ENCODE measurements at places on chromosomes 1 and 21.

DNA sequence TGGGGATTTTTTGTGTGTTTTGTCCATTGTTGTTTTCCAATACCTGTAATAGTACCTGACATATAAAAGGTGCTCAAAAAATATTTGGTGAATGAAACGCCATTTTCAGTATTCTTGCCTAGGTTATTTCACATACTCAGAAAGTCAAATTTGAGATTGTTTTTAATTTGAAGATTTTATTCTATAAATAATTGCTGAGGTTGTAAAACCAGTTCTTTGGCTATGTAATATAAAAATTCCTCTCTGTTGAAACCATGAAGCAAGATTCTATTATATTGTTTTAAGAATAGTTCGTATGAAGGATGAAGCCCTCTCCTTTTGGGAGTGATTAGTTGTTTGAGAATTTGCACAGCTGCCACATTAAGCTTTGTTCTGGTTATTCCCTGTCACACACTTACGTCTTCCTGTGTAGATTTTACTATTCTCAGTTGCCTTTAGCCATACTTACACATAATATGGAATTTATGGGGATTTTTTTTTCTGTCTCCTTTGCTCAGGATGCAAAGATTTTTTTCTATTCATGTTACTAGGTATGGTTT, 60.2 kb upstream of the MPC2 start:
- no peak for DNase-seq

- DNase-seq = no peak
Measured at GRCh38 chr1:16174886-16175598, 19.2 kb upstream of the EPHA2 start.

DNA sequence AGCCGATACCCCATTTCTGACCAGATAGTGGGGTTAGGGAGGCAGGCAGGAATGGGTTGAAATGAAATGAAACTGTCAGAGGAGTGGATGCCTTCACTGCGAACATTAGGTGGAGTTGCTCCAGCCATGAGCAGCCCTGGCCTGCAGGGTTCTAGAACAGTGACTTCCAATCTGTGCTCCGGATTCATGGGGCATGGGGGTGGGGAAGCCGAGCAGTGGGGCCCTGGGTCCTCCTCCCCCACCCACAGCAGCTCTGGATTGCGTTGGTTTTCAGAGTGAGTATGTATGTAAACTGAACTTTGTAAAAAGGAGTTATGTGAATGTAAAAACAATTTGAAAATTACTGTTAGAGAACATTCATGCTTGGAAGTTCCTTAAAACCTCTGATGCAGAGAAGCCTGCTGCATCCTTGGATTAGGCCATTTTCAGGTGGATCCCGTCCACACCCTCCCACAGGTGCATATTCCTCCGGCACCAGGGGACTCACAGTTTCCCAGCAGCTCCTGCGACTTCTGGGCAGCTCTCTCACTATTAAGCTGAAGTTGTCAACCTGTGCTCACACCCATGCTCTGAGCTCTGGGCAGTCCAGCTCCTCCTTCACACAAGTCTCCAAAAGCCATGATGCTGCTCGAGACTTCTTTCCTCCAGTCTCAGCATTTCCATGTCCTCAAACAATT, 54.4 kb upstream of the EDN2 start:
- DNase-seq = no peak

- no peak for DNase-seq
Measured at GRCh38 chr1:231722356-231722755, 95.8 kb downstream of the DISC1 start.

GRCh38 chr1:87715052-87715451, 386.4 kb downstream of the LMO4 start:
- DNase-seq = no peak

- no peak for DNase-seq
Measured at GRCh38 chr21:41211060-41211805, 43.3 kb downstream of the BACE2 start.

GRCh38 chr21:26433386-26433785, 139.7 kb downstream of the CYYR1 start:
- DNase-seq = no peak

GRCh38 chr1:82538876-82539275, 738.1 kb downstream of the ADGRL2 start:
- DNase-seq = no peak

DNA sequence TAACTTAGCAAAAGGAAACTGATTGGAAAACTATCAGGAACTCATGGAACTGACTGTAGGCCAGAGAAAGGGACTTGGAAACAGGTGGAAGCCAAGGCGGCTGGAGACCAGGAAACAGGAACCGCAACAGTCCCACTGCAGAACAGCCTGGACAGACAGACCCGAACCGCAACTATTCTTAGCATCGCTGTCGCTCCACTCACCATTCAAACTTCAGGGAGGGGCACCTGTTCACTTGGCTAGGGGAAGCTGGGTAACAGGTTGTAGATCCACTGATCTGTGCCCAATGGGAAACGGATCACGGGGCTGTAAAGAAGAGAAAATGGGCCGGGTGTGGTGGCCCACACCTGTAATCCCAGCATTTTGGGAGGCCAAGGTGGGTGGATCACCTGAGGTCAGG, 61.9 kb downstream of the CLSTN1 start:
- DNase-seq = no peak

GRCh38 chr1:1120866-1121591, 5.1 kb upstream of the C1orf159 start:
- DNase-seq = no peak

GRCh38 chr1:204924013-204924759, 53.5 kb downstream of the NFASC start:
- no peak for DNase-seq

DNA sequence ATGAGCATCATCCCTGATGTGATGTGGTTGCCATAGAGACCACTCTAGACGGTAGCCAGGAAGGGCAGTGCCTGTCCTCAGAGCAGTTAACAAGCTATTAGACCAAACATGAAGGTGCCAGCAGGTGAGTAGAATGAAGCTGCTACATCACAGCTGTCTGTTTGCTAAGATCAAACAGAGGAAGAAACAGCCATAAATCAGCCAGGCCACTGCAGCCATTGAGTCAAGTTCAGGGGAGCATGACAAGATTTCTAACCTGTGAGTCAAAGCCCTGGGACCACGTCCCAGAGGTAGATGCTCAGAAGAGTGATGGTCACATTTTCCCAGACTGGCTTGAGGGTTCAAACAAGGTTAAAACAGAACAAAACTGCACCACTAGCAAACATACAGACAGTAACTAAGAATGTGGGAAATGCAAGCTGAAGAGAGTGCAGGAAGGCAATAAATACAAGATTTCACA, 450.6 kb upstream of the DAB1 start:
- DNase-seq = no peak

- DNase-seq = no peak
Measured at GRCh38 chr1:225720937-225721336, 56.7 kb upstream of the SRP9 start.

DNA sequence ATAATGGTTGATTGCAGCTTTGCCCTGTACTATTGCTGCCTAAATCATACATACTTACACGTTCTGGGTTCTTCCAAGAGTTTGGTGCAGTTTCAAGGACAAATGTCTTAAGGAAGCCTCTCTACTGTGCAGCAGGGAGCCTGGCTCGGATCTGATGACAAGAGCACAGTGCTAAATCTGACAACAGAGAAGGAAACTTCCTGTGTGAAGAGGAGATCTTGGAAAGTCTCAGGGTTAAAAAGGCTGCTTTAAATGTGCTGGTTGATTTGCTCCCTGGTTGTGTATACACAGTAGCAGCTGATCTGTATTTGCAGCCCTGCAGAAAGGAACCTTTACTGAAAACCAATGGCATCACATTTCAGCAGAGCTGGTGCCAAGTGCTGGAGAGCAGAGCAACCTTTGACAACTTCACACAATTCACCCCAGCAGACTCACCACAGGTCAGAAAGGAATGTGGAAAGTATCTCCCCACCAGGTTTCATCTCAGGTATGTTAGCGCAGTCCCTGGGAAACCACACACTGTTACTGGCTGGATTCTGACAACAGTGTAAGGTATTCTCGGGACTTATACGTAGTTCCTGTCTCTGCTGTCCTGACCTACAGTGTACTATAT, 355.0 kb upstream of the ESRRG start:
- DNase-seq = no peak

DNA sequence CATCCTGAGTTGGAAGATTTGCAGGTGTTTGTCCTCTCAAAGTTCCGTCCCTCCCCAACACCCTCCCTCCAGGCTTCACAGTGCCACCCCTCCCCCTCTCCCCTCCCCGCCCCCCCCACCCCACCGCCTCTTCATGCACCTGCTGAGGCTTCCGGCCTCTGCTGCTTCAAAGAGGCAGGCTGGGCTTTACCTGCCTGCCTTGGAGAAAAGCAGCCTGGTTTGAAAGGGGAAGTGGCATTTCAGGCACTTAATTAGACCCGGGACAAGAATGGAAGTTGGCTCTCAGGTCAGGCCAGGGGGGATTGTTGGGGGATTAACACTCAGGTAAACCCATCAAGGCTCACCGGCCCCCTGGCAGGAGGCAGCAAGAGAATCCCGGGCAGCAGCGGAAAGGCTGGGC, 21.1 kb downstream of the PAX7 start:
- DNase-seq = no peak

- DNase-seq = no peak
Measured at GRCh38 chr1:66138613-66139012, 345.9 kb downstream of the PDE4B start.

GRCh38 chr1:76759171-76759860, 108.0 kb upstream of the ST6GALNAC5 start:
- DNase-seq = no peak

DNA sequence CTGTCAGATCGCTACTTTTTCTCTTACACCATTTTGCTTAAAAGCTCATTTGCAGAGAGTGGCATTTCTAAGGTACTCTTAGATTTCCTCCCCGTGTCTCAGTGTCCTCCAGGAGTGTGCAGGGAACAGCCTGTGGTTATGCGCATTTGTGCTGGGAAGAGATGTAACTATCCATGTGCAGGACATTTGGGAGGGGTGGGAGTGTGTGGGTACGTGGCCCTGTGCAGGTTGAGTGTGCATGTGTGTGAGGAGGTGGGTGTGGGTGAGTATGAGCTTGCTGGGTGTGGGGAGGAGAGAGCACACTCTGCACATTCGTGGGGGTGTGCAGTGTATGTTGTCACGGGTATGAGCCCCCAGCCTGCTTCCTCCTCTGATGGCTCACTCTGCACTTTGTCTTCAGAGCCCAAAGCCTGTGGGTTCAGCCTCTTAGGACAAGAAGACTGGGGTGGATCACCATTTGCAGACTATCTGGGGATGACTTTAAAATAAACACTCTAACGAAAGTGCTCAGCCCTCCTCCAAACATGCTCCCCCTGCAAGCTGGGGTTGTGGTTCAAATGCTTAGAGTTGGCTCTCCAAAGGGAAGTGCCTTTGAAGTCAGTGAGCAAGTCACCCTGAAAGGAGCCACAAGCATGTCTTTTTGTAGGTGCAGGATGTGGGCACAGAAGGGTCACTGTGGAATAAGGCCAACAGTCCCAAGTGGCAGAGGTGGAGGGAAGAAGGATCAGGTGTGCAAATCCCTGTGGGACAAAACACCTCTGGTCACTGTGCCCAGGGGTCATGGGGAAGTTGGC, 295.4 kb downstream of the RRAGC start:
- DNase-seq = no peak

DNA sequence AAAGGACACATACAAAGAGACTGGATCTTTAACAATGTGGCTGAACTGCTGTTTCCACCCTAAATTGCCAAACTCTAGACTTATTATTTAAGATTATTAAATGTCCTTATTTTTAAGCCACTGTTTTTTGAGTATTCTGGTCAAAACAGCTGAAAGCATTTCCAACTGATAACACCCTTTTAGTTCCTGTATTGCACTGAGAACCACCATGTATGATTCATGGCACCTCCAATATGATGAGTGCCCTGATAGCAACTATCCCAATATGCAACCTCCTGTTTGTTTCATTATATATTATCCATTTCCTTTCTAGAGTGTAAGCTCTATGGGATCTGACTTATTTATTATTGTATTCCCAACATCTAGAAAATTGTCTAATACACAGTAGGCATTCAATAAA, 269.4 kb downstream of the HHIPL2 start:
- DNase-seq = no peak

- DNase-seq = peak; percentile 34
Measured at GRCh38 chr1:87331365-87332241, 2.9 kb downstream of the LMO4 start.

DNA sequence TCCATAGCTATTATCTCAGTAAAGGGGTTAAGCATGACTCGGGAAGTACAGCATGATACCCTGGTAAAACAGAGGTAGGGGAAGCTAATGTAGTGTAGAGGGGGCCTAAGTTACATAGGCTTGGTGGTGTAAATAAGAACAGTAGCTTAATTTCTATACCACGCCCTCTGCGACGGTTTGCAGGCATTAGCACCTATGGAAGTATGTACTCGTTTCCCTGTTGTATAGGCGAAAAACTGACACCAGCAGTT, 470 bp upstream of the NAXE start:
- no peak for DNase-seq

- DNase-seq = no peak
Measured at GRCh38 chr1:149903836-149904491, 4.6 kb downstream of the BOLA1 start.

DNA sequence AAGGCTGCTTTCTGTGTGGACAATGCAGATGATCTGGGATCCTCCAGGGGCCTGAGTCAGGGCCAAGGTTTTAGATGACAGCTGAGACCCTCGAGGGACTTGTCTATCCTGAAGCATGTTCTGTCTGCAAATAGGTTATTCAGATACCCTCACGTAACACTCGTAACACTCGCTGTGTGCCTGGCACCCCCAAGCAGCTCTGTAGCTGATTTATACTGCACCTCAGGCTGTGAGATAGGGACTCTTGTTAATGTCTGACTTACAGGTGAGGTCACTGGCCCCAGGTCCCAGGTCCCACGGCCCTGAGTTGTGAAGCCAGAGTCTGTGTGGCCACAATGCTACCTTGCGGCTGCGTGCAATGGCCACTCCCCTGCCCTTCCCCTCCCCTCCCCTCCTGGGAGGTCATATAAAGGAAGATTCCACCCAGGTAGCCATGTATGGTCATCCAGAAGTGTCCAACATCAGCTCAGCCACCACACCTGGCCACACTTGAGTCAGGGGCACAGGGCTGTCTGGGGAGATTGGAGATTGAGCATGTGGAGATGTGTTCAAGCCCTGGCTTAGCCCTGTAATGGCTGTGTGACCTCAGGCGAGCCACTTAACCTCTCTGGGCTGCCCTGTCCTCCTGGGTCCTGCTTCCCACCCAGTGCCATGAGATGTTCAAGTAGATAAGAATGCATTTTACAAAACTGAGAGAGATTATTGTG, 687.7 kb downstream of the MATN1 start:
- no peak for DNase-seq

DNA sequence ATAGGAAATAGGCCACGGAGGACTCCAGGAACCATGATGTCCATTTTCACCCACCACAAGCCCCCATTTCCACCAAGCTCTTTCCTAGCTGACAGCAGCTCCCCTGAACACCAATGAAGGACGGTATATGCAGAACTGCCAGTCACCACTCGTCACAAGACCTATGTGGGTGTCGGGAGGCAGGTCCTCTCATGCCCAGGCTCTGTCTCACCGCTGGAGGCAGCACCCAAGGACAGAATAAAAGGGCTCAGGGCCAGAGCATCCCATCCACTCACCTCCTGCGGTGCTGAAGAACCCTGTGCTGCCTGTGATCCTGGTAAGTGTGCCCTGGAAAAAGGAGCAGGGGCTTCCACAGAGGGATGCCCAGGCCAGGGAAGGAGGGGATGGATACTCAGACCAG, at the start of gene LCE1F:
LCE1F (plus strand) TSS at position 266 of the 400 bp plus-strand sequence. CDS start 1,232 bp downstream, outside the sequence.
- DNase-seq = no peak

- no peak for DNase-seq
Measured at GRCh38 chr1:14682941-14683621, 84.6 kb downstream of the KAZN start.

All from NCI-H1930 (cell line).